ENCODE measurements at places on chromosomes 12 and 14.
A peak's percentile ranks its signal among the peaks of the same experiment; 100 is the strongest.

DNA sequence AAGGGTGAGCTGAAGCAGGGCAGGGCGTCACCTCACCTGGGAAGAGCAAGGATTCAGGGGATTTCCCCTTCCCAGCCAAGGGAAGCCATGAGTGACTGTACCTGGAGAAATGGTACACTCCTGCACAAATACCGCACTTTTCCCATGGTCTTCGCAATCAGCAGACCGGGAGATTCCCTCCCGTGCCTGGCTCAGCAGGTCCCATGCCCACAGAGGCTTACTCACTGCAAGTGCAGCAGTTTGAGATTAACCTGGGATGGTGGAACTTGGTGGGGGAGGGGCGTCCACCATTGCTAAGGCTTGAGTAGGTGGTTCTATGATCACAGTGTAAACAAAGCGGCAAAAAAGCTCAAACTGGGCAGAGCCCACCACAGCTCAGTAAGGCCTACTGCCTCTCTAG lies 11.0 kb upstream of the DHRS4 start:
- DNase-seq: no peak

DNA sequence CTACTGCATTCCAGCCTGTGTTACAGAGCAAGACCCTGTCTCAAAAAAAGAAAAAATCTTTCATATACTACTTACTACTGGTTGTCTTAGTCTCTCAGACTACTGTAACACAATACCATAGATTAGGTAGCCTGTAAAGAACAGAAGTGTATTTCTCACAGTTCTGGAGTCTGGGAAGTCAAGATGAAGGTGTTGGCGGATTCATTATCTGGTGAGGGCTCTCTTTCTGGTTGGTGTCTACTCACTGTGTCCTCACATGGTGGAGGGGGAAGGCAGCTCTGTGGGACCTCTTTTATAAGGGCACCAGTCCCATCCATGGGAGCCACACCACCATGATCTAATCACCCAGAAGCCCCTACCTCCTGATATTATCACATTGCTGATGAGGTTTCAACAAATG lies 14.4 kb downstream of the WDR20 start:
- DNase-seq: no peak

DNA sequence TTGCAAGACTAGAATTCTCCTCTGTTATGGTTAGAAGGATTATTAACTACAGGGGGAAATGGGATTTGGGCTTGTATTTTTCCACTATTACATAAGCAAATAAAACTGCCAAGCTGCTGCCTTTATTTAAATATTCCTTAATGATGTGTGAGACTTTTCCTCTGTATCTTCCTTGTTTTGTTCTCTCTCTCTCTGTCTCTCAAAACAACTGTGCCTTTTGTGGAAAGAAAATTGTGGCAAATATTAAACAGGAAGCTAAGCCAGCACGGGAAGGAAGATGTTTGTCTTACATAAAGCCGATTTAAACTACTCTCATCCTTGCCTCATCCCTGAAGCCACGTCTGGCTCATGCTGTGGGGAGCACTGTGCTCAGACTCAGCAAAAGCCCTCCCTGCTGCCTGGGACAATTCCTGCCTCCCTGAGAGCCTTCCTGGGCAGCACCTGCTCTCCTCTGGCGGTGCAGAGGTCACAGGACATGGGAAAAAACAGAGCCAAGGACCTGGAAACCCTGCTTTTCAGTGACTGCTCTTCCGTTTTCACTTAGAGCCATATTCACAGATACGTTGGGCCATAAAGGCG lies 237.2 kb downstream of the SLC15A4 start:
- DNase-seq: no peak

- DNase-seq: no peak
Measured at GRCh38 chr14:88853129-88853528, 28.7 kb downstream of the TTC8 start.

DNA sequence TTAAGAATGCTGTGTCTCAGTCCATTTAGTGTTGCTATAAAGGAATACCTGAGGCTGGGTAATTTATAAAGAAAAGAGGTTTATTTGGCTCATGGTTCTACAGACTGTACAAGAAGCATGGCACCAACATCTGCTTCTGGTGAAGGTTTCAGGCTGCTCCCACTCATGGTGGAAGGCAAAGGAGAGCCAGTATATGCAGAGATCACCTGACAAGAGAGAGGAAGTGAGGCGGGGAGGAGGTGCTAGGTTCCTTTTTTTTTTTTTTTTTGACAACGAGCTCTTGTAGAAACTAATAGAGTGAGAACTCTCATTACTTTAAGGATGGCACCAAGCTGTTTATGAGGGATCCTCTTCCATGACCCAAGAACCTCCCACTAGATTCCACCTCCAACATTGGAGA lies 121.6 kb downstream of the NUBPL start:
- no peak for DNase-seq

- DNase-seq: peak; percentile 16
Measured at GRCh38 chr12:11486623-11487444, 91.5 kb upstream of the PRB2 start.

DNA sequence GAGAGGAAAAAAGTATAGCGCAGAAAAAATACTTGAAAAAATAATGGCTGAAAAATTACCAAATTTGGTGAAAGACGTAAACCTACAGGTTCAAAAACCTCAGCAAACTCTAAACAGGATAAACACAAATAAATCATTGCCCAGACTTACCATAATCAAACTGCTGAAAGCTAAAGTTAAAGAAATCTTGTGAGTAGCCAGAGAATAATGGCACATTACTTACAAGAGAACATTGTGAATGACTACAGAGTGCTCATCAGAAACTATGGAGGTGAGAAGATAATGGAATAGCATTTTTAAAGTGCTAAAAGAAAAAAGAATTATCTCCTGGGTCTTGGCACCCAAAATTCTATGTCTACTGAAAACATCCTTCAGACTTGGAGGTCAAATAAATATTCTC lies 36.0 kb downstream of the ATF1 start:
- DNase-seq: no peak

DNA sequence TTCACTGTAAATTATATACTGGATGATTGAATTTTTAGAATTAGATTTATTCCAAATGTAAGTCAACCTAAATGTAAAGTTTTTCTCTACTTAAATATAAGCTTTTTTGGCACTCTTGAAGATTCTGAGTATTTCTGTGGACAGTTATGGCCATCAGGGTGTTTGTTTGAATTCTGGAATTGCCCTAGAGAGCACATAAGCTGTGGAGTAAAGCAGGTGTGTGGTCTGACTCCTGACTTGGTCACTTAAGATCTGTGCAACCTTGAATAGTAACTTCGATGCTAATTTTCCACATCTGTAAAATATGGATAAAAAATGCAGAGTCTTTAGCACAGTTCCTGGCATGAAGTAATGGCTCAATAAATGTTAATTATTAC lies 64.4 kb downstream of the FUT8 start:
- DNase-seq: no peak

GRCh38 chr12:94560431-94561221 lies 89.7 kb downstream of the TMCC3 start:
- DNase-seq: no peak

- no peak for DNase-seq
Measured at GRCh38 chr12:71682466-71682865, 3.4 kb upstream of the TMEM19 start.

DNA sequence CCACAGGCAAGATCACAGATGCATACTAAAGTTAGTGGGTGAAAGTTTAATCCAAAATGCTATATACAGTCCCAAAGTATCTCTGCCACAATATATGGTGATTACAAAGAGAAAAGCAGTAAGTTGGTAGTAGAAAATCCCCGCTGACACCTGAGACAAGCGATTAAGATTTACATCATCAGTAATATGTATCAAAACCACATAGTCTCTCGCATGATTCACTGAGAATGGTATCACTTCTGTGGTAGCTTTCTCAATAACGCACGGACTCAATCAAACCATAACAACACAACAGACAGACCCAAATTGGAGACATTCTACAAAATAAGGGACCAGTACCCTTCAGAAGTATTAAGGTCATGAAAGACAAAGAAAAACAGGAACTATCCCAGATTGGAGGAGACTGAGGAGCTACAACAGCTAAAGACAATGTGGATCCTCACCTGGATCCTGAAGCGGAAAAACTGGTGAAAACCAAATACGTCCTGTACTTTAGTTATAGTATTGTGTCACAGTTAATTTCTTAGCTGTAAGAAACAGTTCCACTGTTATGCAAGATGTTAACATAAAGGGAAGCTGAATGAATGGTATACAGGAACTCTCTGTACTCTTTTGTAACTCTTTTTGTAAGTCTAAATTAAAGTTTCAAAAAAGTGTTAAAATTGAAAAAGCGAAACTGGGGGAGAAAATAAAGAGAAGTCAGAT lies 51.0 kb downstream of the SPTLC2 start:
- no peak for DNase-seq

DNA sequence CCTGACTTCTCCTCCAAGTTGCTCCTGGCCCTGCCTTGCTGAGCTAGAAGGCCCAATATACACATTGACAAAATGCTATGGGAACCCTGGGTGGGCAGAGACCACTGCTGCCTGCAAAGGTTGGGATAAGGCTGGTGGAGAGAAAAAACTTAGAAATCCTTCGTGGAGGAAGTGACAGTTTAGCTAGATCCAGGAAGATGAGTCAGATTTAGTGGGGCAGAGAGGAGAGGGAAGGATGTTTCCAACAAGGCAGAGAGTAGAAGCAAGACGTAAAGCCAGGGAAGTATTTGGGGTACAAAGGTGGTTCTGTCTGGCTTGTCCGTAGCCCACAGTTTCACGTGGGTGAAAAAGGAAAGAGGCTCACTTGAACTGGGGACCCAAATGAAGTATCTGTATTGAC lies 69.0 kb upstream of the CLMN start:
- DNase-seq: no peak

- no peak for DNase-seq
Measured at GRCh38 chr14:56797569-56798446, 12.5 kb downstream of the OTX2 start.

Measured in hypothalamus (tissue), 51 donors.